ENCODE measurements at places on chromosomes 7 and 10.

DNA sequence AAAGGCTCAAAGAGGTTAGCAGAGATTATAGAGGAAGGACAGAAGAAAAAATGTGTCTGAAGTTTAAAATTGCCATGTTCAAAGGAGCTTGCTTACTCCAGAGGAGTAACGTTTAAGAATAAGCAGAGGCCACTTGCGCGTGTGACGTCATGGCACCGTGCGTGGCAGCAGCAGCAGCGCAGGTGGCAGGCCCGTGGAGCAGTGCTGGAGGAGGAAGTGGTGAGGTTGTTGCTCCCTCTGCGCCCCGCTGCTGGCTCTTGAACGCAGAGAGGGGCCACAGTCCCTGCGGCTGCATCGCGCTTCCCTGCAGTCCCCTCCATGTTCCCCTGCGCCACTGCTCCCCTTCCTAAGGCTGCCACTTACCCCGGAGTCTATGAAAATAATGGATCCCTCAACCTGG lies 37.5 kb downstream of the GDI2 start:
- peak; percentile 61 for DNase-seq

DNA sequence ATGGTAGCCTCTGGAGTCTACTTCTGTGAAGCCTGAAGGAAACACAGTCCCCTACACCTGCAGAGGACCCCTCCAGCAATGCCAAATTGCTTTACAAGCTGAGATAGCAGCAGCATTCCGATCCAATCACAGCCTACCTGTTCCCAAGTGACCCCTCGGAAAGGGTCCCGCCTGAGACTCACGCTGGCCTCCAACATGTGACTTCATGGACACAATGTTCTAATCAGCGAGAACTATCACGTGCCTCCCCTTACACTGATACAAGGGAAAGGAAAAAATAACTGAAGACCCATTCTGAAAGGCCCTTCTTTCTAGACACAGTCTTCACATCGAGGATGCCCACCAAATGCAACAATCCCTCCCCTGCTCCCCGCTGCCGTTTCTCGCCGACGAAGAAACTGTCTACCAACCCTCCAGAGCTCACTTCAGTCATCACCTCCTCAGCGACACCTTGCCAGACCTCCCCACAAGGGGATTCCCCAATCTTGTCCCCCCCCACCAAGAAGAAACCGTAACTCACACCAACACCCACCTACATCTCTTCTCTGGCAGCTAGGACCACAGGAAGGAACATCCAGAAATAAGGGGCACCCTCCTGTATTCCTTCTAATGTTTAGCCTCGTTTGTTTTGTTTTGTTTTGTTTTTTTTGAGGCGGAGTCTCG lies 1.8 kb downstream of the SNX8 start:
- no peak for DNase-seq

DNA sequence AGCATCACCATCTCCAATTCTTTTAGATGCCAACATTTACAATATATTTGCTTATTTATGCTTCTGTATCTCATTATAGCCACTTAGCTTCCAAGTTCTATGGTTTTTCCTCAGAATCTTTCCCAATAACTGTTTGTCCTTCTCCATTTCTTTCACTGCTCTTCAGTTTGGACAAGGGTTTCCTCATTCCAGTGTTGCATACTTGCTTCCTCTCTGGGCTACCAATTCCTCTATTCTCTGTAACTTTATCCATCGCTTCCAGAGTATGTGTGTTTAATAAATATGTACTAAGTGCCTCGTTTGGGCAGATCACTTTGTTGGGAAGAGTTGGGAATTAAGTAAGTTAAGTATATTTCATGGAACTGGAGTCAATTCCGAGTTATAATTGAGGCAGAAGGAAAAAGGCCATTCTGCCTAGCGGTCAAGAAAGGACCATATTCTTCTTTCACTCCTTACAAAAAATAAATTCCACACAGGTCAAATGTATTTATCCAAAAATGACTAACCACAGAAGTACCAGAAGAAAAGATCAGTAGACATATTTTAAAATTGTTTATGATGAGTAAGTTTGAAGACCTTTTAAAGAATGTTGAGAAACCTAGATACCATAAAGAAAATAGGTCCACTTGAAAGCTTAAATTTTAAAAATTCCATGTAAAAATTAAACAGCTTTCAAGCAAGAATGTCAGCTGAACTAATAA lies 10.8 kb downstream of the STAMBPL1 start:
- no peak for DNase-seq

- no peak for DNase-seq
Observed at GRCh38 chr10:120841522-120842189, 9.5 kb upstream of the WDR11 start.

GRCh38 chr7:135169964-135170273 lies 588 bp downstream of the CYREN start:
- no peak for DNase-seq

- DNase-seq = no peak
Observed at GRCh38 chr7:146510088-146510680, 393.6 kb downstream of the CNTNAP2 start.

GRCh38 chr7:99249985-99250575 lies 22.6 kb upstream of the MYH16 start:
- no peak for DNase-seq

DNA sequence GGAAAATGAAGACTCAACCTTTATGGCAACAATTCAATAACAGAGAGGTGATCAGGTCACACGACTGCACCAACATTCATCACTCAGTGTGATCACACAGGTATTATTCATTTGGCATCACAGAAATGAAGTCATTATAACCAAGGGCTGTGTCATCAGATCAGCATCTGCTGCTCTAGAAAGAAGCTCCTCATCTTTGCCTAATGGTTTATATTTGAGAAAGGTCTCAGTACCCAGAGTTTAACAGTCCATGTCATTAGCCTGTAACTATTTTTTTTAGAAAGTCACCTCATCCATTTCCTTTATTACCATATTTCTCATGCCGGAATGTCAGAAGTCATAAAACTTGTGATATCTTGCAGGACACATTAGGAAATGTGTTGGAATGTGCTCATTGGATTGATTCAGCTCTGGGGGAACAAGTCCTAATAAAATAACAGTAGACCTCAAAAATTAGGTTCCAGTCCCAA lies 45.1 kb upstream of the PRKG1 start:
- DNase-seq = no peak

- DNase-seq = no peak
Observed at GRCh38 chr10:132373241-132373955, 23.6 kb upstream of the PWWP2B start.

DNA sequence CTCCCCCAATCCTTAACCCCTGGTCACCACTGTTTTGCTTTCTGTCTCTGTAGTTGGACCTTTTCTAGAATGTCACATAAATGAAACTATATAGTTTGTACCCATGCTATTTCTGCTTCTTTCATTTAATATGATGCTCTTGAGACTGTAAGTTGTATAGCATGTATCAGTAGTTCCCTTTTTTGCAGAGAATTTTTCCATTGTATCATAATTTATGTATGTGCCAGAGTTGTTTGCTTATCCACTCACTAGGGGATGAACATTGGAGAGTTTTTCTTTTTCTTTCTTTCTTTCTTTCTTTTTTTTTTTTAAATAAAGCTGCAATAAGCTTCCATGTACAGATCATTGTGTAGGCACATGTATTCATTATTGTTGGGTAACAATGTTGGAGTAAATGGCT lies 544.8 kb downstream of the CNTNAP2 start:
- DNase-seq = no peak

- DNase-seq = no peak
Observed at GRCh38 chr10:132123606-132124005, 57.9 kb downstream of the JAKMIP3 start.

- no peak for DNase-seq
Observed at GRCh38 chr10:49140304-49141177, 6.7 kb upstream of the FAM170B start.

DNA sequence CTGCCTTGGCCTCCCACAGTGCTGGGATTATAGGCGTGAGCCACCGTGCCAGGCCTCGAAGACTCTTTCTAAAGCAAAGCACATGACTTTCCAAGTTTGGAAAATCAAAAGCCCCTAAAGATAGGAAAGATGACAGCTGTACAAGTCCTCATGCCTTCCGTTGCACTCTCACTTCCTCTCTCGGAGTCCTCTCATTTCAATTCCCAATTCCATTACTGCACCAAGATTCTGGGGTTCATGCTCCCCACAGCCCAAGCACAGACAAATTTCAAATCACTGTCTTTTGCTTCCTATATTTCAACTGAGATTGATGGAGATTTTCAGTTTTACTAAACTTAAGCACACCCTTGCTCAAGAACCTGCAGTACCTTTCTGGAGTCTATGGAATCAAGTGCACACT lies 10.9 kb upstream of the PLAU start:
- DNase-seq = no peak

DNA sequence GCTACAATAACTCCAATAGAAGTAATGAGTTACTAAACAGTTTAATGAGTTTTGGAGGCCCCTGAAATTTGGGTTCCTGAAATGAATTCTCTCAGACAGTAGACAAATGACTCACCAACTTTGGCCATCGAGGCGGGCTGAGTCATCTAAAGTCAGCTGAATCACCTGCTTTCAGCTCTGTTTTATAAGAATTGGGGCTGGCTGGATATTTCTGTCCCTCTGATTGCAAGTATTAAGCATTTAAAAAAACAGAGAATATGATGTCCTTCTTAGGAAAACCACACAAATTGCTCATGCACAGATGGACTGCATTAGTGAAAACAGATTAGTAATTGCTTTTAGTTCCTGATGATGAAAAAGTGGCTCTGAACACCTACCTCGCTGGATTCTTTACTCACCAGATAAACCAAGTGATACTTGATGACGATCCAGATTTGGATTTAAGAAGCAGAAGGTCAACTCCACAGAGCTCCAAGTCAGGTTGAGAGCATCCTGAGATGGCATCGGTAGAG lies 59.1 kb downstream of the ZNF365 start:
- DNase-seq = no peak

- DNase-seq = no peak
Observed at GRCh38 chr7:159239028-159239427, 94.4 kb upstream of the VIPR2 start.

DNA sequence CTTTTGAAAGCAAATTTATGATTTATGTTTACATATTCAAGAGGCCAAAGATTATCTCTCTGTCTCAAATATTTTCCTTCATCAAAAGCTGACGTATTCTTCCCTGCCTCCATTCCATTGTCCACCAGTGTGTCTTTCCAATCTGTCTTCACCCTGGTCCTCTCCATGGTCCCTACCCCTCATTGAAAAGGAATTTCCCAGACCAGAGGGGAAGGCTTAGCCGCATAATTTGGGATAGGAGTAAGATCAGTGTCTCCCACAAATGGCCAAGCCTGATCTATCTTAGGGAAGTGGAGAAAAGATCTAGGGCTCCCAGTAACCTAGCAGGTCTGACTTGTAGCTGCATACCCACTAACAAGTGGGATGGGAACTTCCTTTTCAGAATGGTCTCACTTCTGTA lies 46.3 kb upstream of the ZNF800 start:
- no peak for DNase-seq

DNA sequence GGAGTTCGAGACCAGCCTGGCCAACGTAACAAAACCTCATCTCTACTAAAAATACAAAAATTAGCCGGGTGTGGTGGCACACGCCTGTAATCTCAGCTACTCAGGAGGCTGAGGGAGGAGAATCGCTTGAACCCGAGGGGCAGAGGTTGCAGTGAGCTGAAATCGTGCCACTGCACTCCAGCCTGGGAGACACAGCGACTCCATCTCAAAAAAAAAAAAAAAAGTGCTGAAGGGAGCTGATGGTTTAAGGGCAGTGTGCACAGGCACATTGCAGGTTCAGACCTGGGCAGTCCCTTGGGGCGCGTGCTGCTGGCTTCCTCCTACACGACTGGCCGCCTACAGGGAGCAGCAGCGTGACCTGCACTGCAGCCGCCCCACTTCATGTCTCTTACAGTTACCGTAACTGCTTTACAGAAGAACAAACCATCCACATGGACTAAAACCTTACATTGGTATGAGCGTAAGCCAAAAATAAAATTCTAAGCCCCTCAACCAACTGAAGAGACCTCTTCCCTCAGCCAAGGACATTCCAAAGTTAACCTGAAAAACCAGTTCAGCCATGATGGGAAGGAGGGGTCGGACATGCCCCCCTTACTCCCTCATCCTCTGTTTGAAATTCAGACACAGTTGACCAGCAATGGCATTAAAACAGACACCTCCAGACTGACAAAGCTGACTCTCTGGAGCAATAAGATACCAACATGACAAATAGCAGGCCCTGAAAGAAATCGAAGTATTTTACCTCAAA lies 262.2 kb downstream of the ZMYND11 start:
- DNase-seq = no peak

GRCh38 chr10:90179696-90180407 lies 478.5 kb downstream of the KIF20B start:
- no peak for DNase-seq

GRCh38 chr7:16421333-16422102 lies at the start of gene CRPPA:
TSS of gene CRPPA (minus strand) at chr7:16421538. CDS start at chr7:16421322, 216 bp downstream.
- DNase-seq = no peak

- DNase-seq = no peak
Observed at GRCh38 chr10:123470336-123470921, 195.7 kb upstream of the GPR26 start.

GRCh38 chr7:10429511-10429910 lies 544.2 kb upstream of the PHF14 start:
- no peak for DNase-seq

- DNase-seq = no peak
Observed at GRCh38 chr10:89550509-89550908, 15.1 kb upstream of the SLC16A12 start.

DNA sequence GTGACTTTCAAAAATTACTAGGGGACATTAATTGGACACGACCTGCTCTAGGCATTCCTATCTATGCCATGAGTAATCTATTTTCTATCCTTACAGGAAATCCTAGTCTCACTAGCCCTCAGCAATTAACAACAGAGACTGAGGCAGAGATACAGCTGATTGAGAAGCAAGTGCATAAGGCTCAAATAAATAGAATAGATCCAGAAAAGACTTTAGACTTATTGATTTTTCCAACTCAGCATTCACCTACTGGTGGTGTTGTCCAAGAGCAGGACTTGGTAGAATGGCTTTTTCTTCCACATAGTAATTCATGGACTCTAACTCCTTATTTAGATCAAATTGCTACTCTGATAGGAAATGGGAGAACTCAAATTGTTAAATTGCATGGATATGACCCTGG lies 148.0 kb downstream of the ZNF33B start:
- no peak for DNase-seq

- no peak for DNase-seq
Observed at GRCh38 chr10:11341283-11341960, 270.0 kb downstream of the USP6NL start.

DNA sequence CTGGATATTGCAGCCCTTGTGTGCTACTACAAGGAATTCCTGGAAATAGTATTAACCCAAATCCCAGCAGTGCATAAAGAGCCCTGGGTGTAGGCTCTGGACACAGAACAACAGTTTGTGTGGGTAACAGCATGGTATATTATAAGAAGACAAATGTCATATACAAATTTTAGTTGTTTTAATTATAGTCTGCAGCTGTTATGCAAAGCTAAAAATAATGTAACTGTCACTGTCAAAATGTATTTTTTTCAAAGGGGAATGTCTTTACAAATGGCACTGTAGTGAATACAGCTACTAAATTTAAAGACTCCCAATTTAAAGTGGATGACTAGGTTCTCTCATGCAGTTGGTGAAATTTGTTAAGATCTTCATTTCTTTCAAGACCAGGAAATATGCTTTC lies 339.0 kb downstream of the GPR37 start:
- DNase-seq = no peak

- no peak for DNase-seq
Observed at GRCh38 chr7:104242638-104243037, 34.8 kb upstream of the ORC5 start.
